ENCODE measurements at places on chromosomes 2 and 18.

- no peak for DNase-seq
These were observed 627.5 kb upstream of the SOX11 start for GRCh38 chr2:5064687-5065086.

- no peak for DNase-seq
These were observed 381.6 kb downstream of the DSEL start for GRCh38 chr18:67134911-67135310.

DNA sequence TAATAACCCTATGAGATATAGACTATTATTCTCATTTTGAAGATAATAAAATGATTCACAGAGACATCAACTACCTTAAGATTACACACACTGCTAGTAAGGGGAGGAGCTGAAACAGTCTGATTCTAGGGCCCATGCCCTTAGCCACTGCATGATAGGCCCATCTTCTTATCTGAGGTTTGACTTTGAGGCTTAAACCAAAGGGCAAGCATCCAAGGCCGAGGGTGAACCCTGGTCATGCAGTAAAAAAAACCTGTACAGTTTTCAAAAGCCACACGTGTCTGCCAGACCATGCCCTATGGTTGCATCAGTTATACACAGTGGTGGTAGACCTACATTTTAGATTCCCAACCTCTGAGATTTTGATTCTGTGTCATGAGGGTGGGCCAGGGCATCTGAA, 44.8 kb downstream of the POLE4 start:
- DNase-seq = no peak

DNA sequence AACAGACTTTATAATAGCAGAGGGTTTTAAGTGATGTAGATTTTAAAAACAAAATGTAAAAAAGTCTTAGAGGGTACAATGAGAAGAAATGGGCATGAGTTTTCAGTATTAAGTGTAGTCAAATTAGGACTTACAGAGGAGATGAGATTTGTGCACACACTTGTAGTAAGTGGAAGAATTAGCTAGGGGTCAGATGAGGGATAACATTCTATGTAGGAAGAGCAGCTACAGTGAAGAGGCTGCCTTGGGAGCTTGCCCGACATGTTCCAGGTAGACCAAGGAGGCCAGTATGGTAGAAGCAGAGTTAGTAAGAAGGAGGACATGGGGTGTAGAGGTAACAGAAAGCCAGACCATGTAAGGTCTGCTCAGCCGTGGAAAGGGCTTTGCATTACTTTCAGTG, 189.2 kb upstream of the DSEL start:
- DNase-seq = no peak

GRCh38 chr2:230410861-230411569, 5.0 kb upstream of the SP100 start:
- DNase-seq = no peak

DNA sequence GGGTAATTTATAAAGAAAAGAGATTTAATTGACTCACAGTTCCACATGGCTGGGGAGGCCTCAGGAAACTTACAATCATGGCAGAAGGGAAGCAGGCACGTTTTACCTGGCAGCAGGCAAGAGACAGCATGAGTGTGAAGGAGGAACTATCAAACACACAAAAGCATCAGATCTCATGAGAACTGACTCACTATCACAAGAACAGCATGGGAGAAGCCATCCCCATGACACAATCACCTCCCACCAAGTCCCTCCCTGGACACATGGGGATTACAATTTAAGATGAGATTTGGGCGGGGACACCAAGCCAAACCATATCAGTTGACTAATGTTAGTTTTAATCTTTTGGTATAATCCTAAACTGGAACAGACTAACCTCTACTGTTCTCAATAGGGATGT, 49.1 kb upstream of the CPO start:
- no peak for DNase-seq

GRCh38 chr2:127508631-127509034, 17.7 kb downstream of the IWS1 start:
- DNase-seq = peak; percentile 94

- DNase-seq = peak; percentile 36
These were observed 576.0 kb downstream of the LRP1B start for GRCh38 chr2:141554810-141555209.

DNA sequence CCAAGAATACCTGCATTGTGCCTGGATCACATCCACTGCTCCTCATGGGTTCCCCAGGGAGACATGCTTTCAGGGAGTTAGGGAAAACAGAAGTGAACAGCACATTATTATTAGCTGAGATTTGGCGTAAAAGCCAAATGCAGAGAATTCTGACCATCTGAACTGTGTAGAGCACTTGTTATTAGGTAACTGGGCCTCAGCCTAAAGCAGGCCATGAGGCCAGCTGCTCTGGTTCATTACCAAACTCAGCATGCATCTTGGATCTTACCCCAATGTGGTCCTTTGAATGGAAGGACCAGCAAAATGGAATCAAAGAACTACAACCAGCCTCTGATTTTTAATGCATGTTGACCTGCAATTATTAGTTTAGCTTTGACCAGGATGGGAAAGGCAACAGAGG, 322.3 kb downstream of the KCNS3 start:
- DNase-seq = no peak

GRCh38 chr2:216863946-216864345, 4.1 kb upstream of the TNP1 start:
- no peak for DNase-seq

GRCh38 chr2:191465766-191466420, 212.0 kb upstream of the NABP1 start:
- DNase-seq = no peak

- peak; percentile 21 for DNase-seq
These were observed 72.4 kb upstream of the IL1R1 start for GRCh38 chr2:102070058-102070642.

- DNase-seq = no peak
These were observed 16.8 kb upstream of the TMEM37 start for GRCh38 chr2:119414894-119415293.

GRCh38 chr2:26412091-26412673, 10.5 kb downstream of the DRC1 start:
- no peak for DNase-seq

GRCh38 chr2:105175231-105175630, 66.3 kb upstream of the GPR45 start:
- DNase-seq = no peak

DNA sequence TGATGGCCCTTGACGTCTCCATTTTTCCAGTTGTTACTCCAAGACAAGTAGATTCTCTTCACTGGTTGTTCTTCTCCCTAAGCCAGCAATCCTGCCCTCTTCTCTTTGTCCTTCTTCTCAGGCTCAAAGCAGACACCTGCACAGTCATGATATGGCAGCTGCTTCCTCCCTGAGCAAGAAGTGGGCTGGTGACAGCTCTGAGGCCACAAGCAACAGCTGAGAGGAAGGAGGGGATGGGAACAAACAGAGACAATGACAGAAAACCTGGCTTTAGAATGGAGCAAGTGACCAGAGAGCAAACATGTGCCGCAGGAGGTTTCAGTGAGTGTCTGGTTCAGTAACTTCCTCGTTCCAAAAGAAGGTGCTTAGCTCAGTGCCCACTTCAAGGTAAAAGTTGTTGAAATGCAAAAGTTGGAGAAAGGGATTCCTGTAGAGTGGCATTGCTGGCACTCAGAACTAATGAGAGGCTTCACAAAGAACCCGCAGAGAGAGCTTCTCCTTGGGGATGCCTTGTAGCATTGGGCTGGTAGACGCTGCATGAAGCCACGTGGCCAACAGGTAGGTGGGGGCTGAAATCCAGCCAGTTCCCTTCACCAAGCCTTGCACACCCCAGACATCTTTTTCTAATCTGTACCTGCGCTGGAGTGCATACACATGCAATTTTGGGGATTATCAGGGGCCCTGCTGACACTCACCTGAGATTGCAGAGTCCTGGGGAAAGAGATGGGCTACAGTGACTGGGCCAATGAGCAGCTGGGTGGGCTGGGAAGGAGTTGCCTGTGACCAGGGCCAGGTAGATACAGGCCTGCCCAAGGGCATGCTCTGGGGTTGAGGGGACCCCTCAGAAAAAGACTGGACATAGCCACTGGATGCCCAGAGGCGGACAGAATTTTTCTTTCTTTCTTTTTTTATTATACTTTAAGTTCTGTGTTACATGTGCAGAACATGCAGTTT, 153.3 kb upstream of the RAB12 start:
- no peak for DNase-seq

- DNase-seq = no peak
These were observed 30.3 kb downstream of the ASAP2 start for GRCh38 chr2:9236867-9237266.

DNA sequence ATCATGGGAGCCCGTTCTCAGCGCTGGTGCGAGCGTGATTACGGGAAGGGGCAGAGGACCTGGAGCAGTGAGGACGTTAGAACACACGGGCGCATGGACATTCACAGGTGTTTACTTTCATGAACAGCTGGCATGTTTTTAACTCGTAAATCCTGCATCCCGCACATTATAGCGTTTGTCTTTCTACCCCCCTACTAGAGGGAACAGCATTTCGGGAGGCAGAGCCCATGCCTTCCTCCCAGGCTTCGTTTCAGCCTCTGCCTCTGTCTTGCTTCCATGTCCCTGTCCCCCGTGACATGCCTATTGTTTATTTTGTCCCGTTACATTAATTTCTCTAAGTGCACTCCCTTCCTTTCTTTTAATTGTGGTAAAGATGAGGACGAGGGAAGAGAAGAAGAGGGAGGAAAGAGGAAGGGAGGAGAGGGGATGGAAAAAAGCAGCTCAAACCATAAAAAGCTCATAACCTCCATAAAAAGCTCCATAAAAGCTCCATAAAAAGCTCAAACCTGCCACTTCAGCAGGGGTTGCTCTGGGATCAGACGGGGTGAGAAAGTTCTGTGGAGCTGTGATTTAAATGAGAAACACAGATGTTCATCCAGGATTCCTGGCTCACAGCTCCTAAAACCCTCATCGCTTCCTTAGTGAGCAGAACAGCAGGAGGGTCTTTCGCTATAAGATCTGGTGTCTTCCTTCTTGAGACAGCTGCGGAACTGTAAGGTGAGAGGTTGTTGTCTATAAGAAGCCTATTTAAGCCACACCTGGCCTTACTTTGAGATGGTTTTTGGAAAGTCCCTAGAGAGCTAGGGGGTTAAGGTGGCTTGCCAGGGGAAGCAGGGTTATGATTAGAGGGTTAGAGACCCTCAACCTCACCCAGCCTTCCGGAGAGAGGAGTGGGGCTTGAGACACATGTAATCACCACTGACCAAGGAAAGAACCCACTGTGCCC, 66.6 kb upstream of the SNTG2 start:
- no peak for DNase-seq

DNA sequence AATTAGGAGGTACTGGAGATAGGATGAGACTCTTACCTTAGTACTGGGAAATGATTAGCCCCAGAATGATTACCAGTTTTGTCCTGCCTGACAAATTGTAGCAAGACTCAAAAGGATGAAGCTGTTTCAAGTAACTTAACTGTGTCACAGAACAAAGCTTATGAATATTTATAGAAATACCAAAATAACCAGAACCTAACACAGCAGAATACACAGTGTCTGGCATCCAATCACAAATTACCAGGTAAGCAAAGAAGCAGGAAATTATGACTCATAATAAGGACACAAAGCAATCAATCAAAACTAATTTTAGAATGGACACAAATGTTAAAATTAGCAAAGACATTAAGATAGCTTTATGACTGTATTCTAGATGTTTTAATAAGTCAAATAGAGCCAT, 91.9 kb downstream of the CTNNA2 start:
- DNase-seq = no peak

GRCh38 chr2:168814939-168815907, 12.8 kb downstream of the NOSTRIN start:
- DNase-seq = peak; percentile 64

DNA sequence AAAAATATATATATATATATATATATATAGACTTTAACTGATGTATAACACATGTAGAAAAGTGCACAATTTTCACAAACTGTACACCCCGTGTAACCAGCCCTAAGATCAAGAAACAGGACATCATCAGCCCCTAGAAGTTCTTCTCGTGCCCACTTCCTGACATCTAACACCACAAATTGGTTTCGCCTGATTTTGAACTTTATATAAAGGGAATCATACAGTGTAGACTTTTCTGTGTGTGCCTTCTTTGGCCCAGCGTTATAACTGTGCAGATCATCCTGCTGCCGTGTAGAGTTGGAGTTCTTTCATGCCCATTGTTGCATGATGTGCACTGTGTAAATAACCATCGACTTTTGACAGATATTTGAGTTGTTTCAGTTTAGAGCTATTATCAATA, 41.0 kb downstream of the SMAD7 start:
- DNase-seq = no peak

- DNase-seq = no peak
These were observed 15.3 kb upstream of the MPPE1 start for GRCh38 chr18:11923450-11923849.

GRCh38 chr2:104465981-104466380, 387.9 kb upstream of the POU3F3 start:
- no peak for DNase-seq

- peak; percentile 48 for DNase-seq
These were observed 858.5 kb upstream of the PIK3C3 start for GRCh38 chr18:41096504-41096903.

DNA sequence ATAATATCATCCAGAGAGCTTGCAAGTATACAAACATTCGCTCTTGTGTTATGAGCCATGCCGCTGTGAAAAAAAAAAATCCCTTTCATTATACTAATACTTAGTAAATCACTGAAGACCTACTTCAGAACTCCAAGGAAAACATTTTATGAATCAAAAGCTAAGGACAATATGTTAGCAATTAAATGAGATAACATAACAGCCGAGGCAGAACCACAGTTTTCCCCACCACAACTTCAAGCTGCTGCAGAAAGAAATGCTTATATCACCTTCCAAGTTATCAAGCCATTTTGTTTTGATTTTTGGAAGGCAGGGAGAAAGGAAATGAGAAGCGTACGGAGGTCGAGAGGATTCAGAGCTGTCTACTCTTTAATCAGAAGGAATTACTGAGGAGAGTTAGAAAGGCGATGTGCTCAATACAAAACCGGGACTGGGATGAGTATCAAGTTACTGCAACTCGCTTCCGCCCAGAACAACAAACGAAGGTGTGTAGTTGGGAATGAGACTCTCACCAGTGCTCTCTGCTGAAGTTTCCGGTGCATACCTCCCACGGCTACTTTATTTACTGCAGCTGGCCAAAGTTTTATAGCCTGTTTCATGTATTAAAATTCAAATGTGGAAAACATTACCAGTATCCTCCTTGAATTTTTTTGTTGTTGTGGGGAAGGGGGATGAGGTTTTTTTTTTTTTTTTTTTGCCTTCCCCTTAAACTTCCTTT, 292.2 kb upstream of the CCDC68 start:
- DNase-seq = no peak

GRCh38 chr2:47271054-47272000, 116.2 kb upstream of the STPG4 start:
- DNase-seq = no peak

DNA sequence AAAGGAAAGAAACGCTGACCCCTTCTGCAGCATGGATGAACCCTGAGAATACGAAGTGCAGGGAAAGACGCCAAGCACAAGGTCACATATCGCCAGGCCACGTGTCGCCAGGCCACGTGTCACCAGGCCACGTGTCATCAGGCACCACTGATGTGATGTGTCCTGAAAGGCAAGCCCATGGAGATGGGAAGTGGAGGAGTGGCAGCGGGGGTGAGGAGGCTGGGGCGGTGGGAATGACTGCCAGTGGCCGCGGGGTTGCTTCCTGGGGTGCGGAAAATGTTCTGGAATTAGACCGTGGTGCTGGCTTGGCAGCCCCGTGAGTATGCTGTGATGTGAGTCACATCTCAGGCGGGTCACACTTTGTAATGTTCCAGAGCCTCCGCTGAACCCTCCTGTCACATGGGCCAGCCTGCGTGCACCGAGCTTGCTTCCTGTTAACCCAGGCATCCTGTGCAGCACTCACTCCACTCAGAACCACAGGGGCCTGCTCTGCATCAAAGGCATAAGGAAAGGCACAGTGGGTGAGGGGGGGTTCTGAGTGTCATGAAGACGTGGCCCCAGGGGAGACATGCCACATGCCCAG, 39.0 kb downstream of the SLC66A2 start:
- no peak for DNase-seq
